Pulmonary artery endothelial cell (primary cell): ENCODE measurements at places on chromosomes 12 and 14.

DNA sequence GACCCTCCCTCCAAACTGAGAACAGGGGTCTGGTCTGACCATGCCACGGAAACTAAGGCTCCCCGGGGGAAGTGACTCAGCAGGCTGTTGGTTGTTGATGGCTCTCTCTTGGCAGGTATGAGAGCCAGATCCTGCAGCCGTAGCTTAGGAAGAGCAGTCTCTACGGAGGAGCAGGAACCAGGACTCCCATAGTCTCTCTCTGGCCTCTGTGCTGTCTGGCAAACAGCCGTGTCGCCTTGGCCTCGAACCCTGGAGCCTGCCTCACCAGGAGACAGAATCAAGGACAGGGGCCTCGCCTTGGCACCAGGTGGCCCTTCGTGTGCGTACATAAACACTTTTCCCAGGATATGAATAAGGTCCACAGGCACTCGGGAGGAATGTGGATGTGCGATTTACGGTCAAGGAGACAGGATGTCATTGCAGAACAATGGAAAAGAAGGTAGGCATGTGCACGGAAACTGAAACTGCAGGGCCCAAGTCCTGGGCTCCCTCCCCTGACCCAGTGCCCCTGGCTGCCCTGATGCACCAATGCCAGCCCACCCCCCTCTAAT lies 7.9 kb downstream of the VWF start:
- DNase-seq = peak; percentile 95

DNA sequence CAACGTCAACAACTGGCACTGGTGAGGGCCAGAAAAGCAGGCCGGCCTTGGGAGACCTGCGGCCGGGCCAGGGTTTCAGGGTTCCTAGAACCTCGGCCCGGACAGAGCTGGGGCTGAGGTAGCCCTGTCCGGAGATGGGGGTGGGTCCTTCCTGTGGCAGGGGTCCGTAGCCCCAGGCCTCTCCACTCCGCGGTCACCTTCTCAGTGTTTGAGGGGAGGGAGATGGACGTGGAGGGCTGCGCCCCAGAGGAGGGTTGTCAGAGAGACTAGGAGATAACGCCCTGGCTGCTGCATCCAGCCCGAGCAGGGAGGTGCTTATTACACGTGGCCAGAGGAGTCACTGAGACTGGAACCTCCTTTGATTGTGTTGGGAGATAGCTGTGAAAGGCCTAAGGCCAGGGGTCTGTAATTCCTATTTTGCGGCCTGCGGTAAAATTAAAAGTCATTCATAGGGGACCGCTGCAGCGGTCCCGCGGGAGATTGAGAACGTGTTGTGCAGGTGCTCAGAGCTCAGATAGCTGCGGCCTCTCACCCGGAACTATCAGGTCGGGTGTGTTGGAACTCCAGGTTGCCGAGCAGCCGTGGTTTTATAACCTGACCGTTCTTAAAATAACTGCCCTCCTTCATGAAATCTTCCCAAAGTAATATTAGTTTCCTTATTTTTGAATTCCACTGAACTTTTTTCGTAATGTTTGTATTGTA lies 507 bp downstream of the AHSA1 start:
- no peak for DNase-seq

DNA sequence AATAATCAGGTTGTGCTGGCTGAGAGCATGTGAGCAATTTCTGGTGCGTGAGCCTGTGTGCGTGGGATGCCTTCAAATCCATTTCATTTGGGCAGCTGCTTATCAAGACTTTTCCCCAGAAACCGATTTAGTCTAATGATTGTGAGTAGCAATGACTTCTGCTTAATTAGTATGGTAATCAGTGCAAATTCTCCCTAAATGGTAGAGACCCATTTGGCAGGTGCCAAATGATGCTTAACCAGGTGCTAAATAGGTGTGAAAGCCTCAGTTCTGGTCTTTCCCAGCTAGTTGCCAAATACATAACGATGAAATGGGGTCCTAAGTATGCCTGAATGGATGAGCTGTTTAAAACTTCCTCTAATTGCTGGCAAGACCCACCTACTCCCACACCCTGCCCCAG lies 248.4 kb upstream of the CCDC196 start:
- no peak for DNase-seq

DNA sequence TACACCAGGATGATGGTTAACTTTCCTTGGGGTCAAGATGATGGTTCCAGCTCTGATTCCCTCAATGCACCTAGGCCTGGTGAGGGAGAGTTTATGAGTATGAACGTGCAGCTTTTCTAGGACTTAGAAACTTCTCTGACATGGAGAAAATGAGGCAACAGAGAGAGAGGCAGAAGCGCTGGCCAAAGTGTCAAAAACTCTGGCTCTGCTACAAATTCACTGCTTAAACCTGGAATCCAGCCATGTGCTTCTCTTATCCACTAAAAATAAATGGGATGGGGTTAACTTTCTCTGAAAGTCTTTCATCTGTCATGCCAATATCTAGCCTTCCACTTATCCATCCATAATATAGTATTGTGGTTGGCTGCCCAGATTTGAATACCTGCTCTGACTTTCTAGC lies 568.7 kb downstream of the MED13L start:
- no peak for DNase-seq
